ENCODE measurements at places on chromosomes 16 and 17.

DNA sequence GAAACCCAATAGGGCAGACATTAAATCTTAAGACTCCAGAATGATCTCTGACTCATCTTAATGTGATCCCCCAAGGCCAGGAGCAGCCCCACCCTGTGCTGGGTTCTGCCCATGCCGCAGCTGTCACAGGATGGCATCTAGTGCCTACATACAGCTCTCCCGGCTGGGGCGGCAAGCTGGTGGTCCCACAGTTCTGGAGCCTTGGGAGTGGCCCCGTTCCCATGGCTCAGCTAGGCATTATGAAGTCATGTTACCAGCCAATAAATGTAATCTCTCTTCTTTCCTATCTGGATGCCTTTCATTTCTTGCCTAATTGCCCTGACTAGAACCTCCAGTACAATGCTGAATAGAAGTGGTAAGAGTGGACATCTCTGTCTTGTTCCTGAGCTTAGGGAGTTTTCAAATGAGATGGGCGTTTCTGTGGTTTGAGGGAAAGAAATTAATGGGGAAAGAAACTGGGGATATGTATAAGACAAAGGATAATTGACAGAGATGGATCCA is 95.7 kb upstream of the DNAH17 start:
- no peak for DNase-seq

DNA sequence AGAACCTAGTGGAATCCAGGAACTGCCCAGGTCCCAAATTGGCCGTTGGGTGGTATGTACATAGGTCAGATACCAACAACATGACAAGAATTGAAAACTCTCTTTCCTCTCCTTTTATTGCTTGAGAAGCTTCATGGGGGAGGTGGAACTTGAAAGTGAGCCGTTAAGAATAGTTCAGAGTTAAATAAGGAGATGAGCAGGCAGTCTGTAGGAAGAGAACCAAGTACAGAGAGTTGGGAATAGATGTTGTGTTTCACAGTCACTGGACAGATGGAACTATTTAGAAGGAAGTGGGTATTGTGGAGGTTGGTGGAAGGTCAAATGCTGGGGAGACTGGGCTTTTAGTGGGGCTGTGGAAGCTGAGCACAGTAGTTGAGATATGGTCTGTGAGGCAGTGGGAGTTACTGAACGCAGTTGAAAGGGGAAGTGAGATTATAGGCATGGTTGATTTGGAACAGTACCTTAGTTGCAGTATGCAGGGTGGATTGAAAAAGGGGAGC is 26.4 kb downstream of the ARHGAP44 start:
- no peak for DNase-seq

DNA sequence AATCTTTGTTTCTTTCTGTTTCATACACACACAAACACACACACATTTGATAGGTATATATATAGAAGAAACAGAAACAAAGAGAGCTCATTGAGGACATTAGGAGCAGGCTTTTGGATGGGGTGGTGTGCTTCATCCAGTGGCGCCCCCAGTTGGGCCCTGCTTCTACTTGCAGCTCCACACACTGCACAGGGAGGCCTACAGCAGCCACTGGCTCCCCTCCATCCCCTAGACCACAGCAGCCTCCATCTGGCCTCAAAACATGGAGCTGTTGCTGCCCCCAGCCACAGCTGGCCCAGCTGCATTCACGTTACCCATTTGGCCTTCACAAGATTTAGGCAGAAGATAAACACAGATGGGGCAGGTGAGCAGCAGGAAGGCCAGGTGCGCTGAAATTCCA is 33.1 kb upstream of the NF1 start:
- no peak for DNase-seq

- DNase-seq = peak; percentile 47
Observed at GRCh38 chr17:37506678-37507077, 17.0 kb downstream of the DUSP14 start.

- DNase-seq = no peak
Observed at GRCh38 chr17:1999557-2000251, 25.4 kb downstream of the RTN4RL1 start.

- DNase-seq = no peak
Observed at GRCh38 chr17:41060052-41060604, at the start of gene KRTAP2-3. KRTAP2-3 (minus strand) TSS chr17:41060114; CDS start chr17:41060050, 64 bp downstream.

DNA sequence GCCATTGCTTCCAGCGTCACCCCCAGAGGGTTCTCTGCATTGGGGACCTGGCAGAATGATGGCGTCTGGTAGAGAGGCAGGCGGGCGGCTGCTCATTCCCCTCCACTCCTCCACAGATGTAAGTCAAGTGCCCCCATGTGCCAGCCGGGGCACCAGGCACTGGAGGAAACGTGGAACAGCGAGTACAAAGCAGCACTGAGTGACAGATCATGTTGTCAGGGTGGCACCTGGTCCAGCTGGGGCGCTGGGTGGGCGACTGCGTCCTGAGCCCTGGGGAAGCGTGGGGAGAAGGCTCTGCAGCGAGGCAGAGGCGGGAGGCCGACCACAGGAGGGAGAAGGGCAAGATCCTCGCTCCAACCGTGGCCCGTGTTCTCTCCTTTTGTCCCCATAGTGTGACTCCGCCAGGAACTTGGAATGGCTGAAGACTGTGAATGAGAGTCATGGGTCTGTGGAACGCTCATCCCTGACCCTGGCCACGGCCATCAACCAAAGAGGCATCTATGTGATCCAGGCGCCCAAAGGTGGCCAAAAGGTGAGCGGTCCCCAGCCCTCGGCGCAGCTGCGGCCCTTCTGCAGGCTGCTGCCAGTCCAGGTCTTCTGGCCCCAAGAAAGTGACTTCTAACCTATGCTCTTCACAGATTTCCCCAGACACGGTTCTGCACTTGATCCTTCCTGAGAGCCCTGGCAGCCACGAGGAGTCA is 76.7 kb downstream of the RNF213 start:
- no peak for DNase-seq

GRCh38 chr17:73304971-73305812 is 6.6 kb downstream of the CDC42EP4 start:
- no peak for DNase-seq

- no peak for DNase-seq
Observed at GRCh38 chr16:47538472-47538871, 77.3 kb downstream of the PHKB start.

GRCh38 chr16:28494121-28494851 is at the start of gene APOBR:
APOBR (plus strand) TSS chr16:28494643; CDS start chr16:28494682, 39 bp downstream.
- no peak for DNase-seq

GRCh38 chr17:39165841-39166349 is at the start of gene ARL5C:
ARL5C (minus strand) TSS chr17:39166161; CDS start chr17:39165760, 401 bp downstream.
- DNase-seq = no peak

- no peak for DNase-seq
Observed at GRCh38 chr17:49576088-49576916, 631 bp downstream of the NXPH3 start.

- no peak for DNase-seq
Observed at GRCh38 chr16:67170168-67170948, at the start of gene NOL3. NOL3 (plus strand) TSS chr16:67170538.
